ENCODE measurements at places on chromosomes 1 and 21.

DNA sequence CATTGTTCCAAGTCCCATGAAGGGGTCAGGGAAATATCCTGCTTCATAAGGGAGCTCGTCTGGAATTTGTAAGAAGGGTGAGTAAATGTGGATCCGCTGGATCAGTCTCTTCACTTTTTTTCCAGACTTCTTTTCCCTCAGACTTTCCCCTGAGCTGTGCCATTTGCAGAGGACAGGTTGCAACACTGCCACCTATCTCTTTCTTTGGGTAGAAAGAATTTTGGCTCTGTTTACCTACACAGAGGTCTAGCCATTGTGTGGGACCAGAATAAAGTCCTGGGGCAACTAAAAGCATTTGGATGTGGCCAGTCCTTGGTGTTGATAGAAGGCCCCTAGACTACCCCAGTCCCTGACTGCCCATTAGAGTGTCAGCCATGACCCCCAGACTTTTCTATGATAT, 1146.7 kb upstream of the PRMT6 start:
- H3K4me1 ChIP-seq, result no peaks in the 10 kb centered on the region
- no peaks in the 10 kb centered on the region for H3K27me3 ChIP-seq
- no peaks in the 10 kb centered on the region for H3K36me3 ChIP-seq
- H3K27ac ChIP-seq, result no peak overlapping the region
- no peak overlapping the region for H3K4me3 ChIP-seq

GRCh38 chr1:174692313-174692712, 244.5 kb downstream of the GPR52 start:
- no peaks in the 10 kb centered on the region for H3K36me3 ChIP-seq
- no peak overlapping the region for H3K4me3 ChIP-seq
- no peaks in the 10 kb centered on the region for H3K27me3 ChIP-seq

GRCh38 chr1:212062832-212063438, 27.4 kb downstream of the DTL start:
- no peaks in the 10 kb centered on the region for H3K36me3 ChIP-seq
- H3K27me3 ChIP-seq, result no peaks in the 10 kb centered on the region
- no peaks in the 10 kb centered on the region for H3K4me1 ChIP-seq
- H3K27ac ChIP-seq, result no peak overlapping the region
- no peak for DNase-seq

DNA sequence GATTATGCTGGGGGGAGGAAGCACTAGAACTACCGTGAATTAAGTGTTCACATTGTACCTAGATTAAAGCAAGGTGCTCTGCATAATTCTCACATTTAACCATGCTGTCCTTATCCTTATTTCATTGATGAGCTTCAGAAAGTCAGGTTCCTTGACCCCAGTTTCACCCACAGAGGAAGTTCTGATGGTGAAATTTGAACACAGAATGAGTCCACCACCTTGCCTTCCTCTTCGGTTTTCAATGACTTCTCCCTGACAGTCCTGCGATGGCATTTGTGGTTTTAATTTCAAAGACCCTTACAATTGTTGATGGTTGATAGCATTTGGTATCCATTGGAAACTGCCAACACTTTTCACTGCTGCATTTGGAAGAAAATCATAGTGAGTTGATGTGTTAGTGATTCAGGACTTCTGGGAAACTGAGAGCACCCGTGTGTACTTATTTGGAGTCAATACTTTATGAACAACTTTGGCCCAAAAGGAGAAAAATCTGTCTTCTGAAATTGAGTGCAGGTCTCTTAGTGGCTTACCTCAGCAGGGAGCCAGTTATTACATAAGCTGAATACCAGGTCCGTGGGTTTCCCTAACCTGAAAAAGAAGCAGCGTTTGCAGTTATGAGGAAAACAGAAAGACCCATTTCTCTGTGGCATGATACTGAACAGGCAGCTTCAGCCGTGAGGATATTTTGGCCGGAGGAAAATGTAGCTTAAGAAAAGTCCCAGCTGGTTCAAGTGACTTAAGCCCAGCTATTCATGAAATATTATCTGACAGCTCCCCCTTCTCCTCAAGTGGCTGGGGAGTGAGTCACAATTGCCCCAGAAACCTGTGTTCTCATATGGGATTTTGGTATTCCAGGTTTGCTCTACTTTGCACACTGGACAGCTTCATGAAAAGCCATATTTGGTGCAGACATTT, 47.5 kb downstream of the ROR1 start:
- no peak overlapping the region for H3K27ac ChIP-seq
- no peak for DNase-seq
- H3K4me3 ChIP-seq, result no peak overlapping the region
- H3K36me3 ChIP-seq, result no peaks in the 10 kb centered on the region
- peaks cover 12% of the 10 kb centered on the region for H3K4me1 ChIP-seq

DNA sequence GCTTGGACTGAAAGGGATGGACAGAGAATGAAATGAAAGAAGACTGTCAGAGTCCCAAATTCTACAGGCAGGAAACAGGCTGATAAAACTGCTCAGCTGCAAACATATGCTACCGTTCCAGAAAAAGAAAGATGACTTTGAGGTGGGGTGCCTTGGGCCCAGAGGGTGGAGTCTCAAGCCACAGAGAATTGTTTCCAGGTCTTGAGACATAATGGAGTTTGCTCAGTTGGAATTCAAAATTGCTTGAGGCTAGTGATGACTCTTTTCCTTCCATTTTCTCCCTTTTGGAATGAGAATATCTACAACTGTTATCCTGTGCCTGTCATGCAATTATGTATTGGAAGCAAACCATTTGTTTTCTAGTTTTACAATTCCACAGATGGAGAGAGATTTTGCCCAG, 23.6 kb upstream of the PSEN2 start:
- H3K4me3 ChIP-seq, result no peak overlapping the region
- H3K27me3 ChIP-seq, result no peaks in the 10 kb centered on the region
- H3K36me3 ChIP-seq, result no peaks in the 10 kb centered on the region
- DNase-seq, result no peak

DNA sequence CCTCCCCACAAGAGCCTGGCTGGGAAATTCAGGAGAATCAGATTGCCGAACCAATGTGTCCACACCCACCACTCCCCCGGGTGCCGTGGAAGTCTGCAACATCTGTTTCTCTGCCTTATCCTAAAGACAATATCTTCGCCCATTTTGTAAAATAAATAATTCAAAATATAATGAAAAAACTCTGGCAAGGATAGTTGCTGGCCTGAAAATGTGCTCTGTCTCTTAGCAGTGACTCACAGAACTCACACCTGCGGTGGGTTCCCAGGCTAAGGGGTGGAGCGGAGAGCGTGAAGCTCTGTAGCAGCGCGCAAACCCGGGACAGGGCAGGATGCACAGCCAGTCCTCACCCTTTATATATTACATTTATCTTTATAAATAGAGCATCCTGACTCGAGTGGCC, 99.9 kb downstream of the COLGALT2 start:
- H3K27ac ChIP-seq, result no peak overlapping the region
- no peaks in the 10 kb centered on the region for H3K27me3 ChIP-seq
- no peak for DNase-seq
- H3K4me1 ChIP-seq, result peaks cover 5% of the 10 kb centered on the region
- no peaks in the 10 kb centered on the region for H3K36me3 ChIP-seq

DNA sequence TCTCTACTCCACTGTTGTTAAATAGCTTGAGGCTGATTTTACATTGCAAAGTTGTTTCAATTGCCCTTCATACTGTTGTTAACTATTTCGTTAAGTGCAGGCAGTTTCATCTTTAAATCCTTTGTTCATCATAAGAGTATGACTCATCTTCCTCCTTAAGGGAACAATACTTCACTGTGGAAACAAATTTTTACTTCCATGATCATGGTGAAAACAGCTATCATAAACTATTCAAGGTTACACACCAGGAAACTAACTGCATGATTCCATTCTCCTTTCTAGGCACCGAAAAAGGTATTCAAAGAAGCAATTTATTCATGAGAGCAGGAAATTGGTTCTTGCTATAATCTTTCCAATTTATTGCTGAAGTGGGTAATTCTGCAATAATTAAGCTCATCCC, 593.2 kb downstream of the LRRIQ3 start:
- H3K36me3 ChIP-seq, result no peaks in the 10 kb centered on the region
- no peak overlapping the region for H3K4me3 ChIP-seq
- no peaks in the 10 kb centered on the region for H3K27me3 ChIP-seq
- H3K27ac ChIP-seq, result no peak overlapping the region

GRCh38 chr1:220956501-220957232, 77.4 kb downstream of the HLX start:
- H3K27ac ChIP-seq, result peak overlapping the region; percentile 12
- H3K36me3 ChIP-seq, result no peaks in the 10 kb centered on the region
- DNase-seq, result no peak
- H3K4me3 ChIP-seq, result no peak overlapping the region
- no peaks in the 10 kb centered on the region for H3K4me1 ChIP-seq

- no peak overlapping the region for H3K27ac ChIP-seq
- no peaks in the 10 kb centered on the region for H3K36me3 ChIP-seq
- no peak for DNase-seq
- H3K4me1 ChIP-seq, result no peaks in the 10 kb centered on the region
Measured at GRCh38 chr21:21076491-21076890, 78.3 kb downstream of the NCAM2 start.

GRCh38 chr1:64983110-64983509, 16.8 kb upstream of the JAK1 start:
- no peaks in the 10 kb centered on the region for H3K36me3 ChIP-seq
- peaks cover 9% of the 10 kb centered on the region for H3K4me1 ChIP-seq
- H3K27ac ChIP-seq, result no peak overlapping the region
- no peak overlapping the region for H3K4me3 ChIP-seq
- DNase-seq, result no peak
